ENCODE measurements at places on chromosomes 13 and 19.

GRCh38 chr19:33683881-33684537 lies 62.3 kb downstream of the CHST8 start:
- DNase-seq = no peak

DNA sequence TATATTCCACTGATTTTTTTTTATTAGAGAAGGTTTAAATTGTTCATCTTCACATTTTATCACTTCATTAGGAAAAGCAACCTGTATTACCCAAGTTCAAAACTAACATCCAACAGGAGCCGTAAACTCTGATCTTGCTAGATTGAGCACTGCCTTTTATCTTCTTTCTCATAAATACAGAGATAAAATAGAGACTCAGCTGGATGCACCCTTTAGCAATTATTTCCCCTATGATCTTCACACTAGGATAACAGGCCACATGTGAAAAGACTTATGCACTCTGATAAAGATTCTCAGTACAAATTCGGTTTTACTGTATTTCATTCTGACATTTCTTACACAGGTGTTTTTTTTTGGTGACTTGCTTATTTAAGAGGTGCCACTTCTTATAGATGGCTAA lies 2438.2 kb upstream of the PCDH20 start:
- DNase-seq = no peak

GRCh38 chr19:55353803-55354697 lies 469 bp downstream of the COX6B2 start:
- no peak for DNase-seq

DNA sequence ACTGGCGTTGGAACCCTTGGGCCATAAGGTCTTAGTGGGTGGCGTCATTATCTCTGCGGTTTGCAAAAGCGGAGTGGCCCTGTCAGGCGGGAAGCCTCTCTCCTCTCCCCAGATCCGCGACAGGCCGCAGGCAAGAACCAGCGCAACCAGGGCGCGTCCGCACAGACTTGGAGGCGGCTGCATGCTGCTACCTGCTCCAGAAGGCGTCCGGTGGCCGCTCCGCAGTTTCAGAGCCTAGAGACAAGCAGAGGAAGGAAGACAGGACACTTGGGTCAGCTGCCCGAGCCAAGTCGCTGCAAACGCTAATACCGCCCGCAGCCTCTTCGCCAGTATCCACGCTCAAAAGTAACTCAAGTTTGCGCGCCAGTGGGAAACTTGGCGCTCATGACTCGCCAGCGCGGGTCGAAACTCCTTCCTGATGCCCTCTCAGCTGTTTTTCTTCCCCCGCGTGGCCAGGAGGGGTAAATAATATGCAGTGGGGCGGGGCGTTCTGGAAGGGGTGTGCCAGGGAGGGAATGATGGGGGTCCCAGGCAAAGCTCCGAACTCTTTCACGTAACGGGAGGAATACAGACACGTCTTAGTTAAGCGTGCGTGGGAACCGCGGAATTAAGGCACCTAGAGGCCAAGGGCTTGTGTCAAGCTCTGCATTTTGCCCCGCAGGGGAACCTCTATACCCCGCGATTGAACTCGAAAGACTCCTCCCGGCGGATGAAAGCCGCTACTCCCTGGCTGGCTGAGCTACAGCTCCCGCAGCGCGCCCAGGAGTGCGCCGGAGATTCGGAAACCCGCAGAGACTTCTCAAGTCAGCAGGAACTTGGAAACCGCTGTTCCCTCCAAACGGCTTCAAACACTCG lies at the start of gene EDNRB:
TSS of gene EDNRB (minus strand) at position 441 of the 855 bp plus-strand sequence. CDS start at position 183, 258 bp downstream.
- no peak for DNase-seq

Measured in RCC 7860 (cell line).